ENCODE measurements at places on chromosomes 12 and 14.

- no peak for DNase-seq
Measured at GRCh38 chr14:37595809-37596621, 586 bp downstream of the TTC6 start.

GRCh38 chr12:48966177-48966895 is 5.2 kb downstream of the WNT10B start:
- DNase-seq: peak; percentile 53

- no peak for DNase-seq
Measured at GRCh38 chr12:41334390-41334789, 146.3 kb downstream of the PDZRN4 start.

- DNase-seq: no peak
Measured at GRCh38 chr14:65750906-65751305, 338.4 kb downstream of the FUT8 start.

GRCh38 chr14:68626386-68626785 is 166.5 kb downstream of the ZFP36L1 start:
- no peak for DNase-seq

DNA sequence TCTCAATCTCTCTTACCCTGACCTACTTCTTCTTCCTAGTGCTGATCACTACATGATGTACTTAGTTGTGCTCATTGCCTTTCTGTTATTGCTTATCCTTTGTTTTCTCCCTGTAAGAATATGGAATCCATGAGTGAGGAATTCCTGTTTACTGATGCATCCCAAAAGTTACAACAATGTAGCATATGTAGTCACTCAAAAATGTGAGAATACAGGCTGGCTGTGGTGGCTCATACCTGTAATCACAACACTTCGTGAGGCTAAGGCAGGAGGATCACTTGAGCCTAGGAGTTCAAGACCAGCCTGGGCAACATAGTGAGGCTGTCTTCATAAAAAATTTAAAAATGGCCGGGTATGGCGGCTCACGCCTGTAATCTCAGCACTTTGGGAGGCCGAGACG is 8.0 kb upstream of the WDR20 start:
- DNase-seq: no peak

- no peak for DNase-seq
Measured at GRCh38 chr14:84610086-84610485, 919.9 kb upstream of the FLRT2 start.

- no peak for DNase-seq
Measured at GRCh38 chr12:74791365-74791764, 253.7 kb downstream of the ATXN7L3B start.

GRCh38 chr12:59548930-59549329 is 46.9 kb upstream of the SLC16A7 start:
- no peak for DNase-seq

DNA sequence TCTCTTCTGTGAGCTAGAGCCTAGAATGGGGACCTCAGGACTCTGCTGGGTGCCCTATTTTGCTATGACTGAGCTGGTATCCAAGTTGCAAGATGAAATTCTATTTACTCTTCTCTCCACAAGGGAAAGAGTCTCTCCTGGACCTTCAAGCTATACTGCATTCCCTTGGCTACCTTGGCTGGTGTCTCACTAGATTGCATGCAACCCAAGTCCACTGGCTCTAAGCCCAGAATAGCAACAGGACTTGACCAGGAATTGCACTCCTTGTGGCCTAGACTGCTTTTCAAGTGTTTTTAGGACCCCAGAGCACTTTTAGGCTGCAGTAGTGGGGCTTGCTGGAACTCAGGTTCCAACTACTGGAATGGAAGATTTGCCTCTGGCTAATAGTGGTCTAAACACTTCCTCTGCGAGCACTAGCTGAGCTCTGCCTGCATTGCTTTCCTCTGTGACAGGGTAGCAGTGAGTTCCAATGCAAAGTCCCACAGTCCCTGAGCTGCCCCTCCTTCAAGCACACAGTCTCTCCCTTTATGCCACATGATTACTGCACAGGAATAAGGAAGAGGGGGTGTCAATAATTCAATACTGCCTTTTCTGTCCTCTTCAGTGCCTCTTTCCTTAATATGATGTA is 1009.1 kb upstream of the FLRT2 start:
- no peak for DNase-seq

GRCh38 chr12:14567351-14568162 is at the start of gene PLBD1:
PLBD1 (minus strand) TSS chr12:14567883; CDS start chr12:14567696, 187 bp downstream.
- peak; percentile 41 for DNase-seq

DNA sequence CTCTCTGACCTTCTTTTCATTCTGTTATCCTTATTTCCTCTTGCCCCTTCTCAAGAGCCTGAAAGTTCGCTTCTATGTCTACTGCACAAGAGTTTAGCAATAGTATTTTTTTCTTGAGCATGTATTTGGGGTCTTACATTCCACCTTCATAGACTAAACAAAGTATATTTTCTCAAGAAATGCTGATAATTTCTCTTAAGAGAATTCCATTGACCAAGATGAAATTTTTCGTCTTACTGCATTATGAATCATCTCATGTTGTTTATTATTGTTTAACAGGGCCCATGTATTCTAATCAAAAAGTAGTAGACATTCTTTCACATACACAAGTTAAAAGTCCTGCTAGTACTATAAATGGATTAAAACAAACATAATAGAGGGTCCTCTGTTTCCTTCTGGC is 219.3 kb downstream of the C12orf50 start:
- no peak for DNase-seq

- no peak for DNase-seq
Measured at GRCh38 chr14:93285044-93285443, 47.8 kb downstream of the BTBD7 start.

DNA sequence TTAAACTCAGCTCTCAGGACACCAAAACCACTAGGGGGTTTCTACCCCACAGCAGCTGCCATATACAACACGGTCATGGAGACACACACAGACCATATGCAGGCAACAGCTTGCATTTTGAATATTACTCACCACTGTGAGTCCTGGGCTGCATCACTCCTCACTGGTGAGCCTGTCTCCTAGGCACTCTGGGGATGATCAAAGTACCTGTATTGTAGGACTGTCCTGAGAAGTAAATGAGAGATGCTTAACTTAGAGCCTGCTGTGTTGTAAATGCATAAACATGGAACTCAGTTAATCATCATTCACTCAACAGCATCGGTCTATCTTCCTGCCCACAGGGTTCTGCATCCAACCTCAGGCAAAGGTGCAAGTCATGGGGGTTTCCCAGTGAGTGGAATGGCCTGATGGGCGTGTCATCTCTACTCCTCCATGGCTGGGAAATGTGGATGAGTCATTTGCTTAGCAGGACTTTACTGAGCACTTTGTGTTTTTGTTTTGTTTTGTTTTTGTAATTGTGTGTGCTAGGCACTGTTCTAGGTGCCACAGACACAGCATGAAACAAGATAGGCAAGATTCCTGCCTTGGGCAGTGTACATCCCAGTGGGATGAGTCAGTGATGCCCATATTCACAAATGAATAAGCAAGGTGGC is 1141.2 kb upstream of the TMEM132C start:
- peak; percentile 18 for DNase-seq

- DNase-seq: no peak
Measured at GRCh38 chr12:55862286-55862685, 19.6 kb upstream of the MMP19 start.

GRCh38 chr12:24227551-24227950 is 278.1 kb upstream of the SOX5 start:
- no peak for DNase-seq

- DNase-seq: peak; percentile 39
Measured at GRCh38 chr12:115451780-115452736, 768.1 kb upstream of the TBX3 start.

DNA sequence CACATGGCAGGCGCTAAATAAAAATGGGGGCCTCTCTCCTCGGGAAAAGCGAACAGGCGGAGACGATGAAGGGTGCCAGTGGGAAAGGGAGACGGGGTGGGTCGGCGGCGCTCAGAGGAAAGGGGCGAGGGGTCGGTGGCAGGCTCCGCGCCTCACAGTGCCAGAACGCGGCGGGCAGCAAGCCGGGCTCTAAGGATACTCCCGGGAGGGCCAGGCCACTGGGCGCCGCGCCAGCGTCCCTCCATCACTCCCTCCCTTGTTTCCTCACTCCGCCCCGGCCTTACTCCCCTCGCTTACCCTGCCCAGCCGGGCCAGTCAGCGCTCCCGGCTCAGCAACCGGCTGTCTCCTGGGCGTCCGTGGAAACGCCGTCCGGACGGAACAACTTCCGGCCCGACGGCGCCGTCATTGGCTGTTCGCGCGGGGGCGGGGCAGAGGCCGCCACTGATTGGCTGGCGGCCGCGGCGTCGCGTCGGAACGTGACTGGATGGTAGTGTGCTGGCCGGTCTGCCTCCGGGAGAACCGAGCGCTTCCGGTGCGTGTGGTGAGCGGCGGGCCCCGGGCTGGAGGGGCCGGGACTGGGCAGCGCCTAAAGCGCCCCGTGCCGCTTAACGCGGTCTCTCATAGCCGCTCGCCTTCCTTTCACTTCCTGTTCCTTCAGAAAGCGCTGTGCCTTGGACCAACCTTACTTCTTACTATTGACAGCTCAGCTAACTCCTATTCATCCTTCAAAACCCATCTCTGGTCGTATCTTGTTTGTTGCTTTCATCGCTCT is 53.0 kb downstream of the SLC25A47 start:
- peak; percentile 98 for DNase-seq

GRCh38 chr12:25317553-25317952 is 66.8 kb upstream of the KRAS start:
- no peak for DNase-seq

DNA sequence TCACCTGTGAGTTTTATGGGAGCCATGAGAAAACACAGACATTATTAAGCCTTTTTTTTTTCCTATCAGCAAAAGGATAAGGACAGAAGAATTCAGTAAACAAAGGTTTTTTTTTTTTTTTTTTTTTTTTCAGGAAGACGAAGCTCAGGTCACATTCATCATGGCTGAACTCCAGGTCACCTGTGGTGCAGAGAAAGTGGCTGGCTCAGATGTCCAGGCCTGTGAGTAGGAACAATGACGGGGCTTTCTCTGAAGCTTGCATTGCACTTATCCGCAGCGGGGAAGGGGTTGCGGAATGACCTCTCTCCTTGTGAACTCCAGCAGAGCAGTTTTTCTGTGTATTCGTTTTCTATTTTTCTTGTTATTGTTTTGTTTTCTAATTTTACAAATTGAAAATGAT is 759.6 kb upstream of the TMEM132C start:
- no peak for DNase-seq

DNA sequence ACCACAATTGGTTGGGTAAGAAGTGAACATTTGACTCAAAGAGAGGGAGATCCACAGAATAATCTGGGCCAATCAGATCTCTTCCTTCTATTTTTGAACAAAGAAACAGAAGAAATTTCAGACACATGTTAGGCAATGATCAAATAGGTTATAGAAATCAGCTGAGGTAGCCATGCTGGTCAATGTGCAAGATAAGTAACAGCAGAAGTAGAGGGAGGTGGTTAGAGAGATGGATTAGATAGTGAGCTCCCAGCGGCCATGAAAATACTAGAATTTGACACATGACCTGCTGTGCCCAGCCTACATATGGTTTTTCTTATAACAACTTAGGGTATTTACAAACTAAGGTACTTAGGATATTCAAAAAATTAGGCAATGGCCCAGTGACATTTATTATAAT is 230.9 kb upstream of the ARID2 start:
- no peak for DNase-seq

- DNase-seq: no peak
Measured at GRCh38 chr12:82644896-82645295, 41.8 kb upstream of the TMTC2 start.

DNA sequence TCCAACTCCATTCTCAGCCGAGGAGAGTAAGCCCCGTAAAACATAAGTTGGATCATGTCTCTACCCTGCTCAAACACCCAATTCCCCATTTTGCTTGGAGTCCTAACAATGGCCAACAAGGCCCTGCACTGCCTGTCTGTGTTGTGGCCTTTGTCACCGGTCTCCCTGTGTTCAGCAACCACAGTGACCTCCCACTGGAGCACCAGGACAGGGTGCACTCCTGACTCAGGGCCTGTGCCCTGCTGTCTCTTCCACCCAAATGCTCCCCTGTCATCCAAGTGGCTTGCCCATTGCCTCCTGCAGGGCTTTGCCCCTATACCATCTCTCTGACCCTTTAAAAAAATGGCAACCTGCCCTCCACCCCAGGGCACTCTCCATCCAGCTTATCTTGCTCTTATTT is 4.4 kb upstream of the KRT85 start:
- no peak for DNase-seq

GRCh38 chr12:94498073-94498472 is 38.4 kb upstream of the CEP83 start:
- DNase-seq: peak; percentile 6

DNA sequence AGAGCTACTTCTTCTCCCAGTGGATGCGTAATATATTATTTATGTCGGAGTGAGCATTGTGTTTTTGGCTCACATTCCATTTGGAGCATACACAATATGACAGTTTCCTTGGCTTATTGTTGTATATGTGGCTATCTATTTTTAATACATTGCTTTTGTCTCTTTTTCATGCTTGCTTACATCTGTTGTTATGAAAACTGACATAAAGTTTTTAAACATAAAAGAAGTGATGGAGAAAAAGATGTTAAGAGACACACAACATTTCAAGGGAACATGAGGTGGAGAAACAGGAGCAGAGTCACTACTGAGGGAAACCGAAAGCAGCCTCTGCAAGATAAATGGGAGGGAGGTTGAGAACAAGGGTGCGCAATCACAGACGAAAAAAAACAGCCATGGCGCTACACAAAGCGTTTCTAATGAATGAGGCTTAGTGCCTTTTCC is 228.4 kb upstream of the NPAS3 start:
- DNase-seq: no peak

Measured in GM06990 (cell line).